ENCODE measurements at places on chromosomes 12 and 14.

- DNase-seq = no peak
Measured at GRCh38 chr14:61090432-61091216, 109.6 kb downstream of the SLC38A6 start.

GRCh38 chr12:55833056-55833455 lies 3.7 kb upstream of the DNAJC14 start:
- DNase-seq = no peak

- no peak for DNase-seq
Measured at GRCh38 chr12:131511803-131512561, 198.9 kb upstream of the SFSWAP start.

GRCh38 chr12:50665170-50665569 lies 98.7 kb upstream of the ATF1 start:
- DNase-seq = no peak

Measured in effector memory CD8-positive, alpha-beta T cell (primary cell).